ENCODE measurements at places on chromosomes 6 and 20.

GRCh38 chr6:145042559-145042958 lies 692.8 kb downstream of the EPM2A start:
- H3K4me3 ChIP-seq, result no peak overlapping the region
- H3K27ac ChIP-seq, result no peak overlapping the region
- H3K4me1 ChIP-seq, result peaks cover 12% of the 10 kb centered on the region
- H3K27me3 ChIP-seq, result no peaks in the 10 kb centered on the region

DNA sequence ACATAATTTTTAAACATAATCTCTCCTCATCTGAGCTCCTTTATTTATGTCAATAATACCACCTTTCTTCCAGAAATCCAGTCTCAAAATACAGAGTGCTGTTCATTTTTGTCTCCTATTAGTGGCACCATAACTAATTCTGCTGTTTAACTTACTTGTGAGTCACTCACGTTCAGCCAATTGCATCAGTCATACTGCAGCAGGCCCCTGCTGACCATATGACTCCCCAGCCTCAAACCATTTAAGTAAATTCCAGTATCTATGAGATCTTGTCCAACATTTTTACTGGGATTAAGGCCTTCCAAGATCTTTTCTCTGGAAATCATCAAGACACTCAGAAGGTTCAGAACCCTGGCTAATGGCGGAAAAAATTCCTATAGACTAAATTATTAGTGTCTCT lies 982.2 kb upstream of the MAP3K7 start:
- no peak overlapping the region for H3K4me3 ChIP-seq
- H3K27me3 ChIP-seq, result no peaks in the 10 kb centered on the region
- H3K27ac ChIP-seq, result no peak overlapping the region
- no peaks in the 10 kb centered on the region for H3K4me1 ChIP-seq
- H3K36me3 ChIP-seq, result no peaks in the 10 kb centered on the region

DNA sequence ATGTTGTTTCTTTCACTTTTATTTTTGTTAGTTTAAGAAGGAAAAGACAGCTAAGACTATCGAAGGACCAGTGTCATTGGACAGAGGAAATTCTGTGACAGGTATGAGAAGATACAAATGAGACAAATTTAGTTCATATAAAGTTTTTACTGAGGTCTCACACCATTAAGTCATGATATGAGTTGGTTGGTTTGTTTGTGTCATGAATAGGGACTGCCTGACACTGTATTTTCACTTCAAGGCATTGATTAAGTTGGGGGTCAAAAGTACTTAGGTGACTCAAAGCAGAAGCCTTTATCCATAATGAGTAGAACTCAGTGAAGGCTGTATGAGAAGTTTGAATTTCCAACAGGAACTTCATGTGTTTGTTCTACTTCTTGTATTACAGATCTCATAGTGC lies 21.3 kb upstream of the HIVEP2 start:
- H3K27ac ChIP-seq, result no peak overlapping the region
- DNase-seq, result no peak
- H3K36me3 ChIP-seq, result no peaks in the 10 kb centered on the region
- H3K4me1 ChIP-seq, result no peaks in the 10 kb centered on the region

GRCh38 chr6:166580076-166581050 lies 6.1 kb downstream of the RAMACL start:
- DNase-seq, result no peak
- peaks cover 28% of the 10 kb centered on the region for H3K4me1 ChIP-seq
- no peak overlapping the region for H3K4me3 ChIP-seq
- no peak overlapping the region for H3K27ac ChIP-seq
- peaks cover 23% of the 10 kb centered on the region for H3K36me3 ChIP-seq

DNA sequence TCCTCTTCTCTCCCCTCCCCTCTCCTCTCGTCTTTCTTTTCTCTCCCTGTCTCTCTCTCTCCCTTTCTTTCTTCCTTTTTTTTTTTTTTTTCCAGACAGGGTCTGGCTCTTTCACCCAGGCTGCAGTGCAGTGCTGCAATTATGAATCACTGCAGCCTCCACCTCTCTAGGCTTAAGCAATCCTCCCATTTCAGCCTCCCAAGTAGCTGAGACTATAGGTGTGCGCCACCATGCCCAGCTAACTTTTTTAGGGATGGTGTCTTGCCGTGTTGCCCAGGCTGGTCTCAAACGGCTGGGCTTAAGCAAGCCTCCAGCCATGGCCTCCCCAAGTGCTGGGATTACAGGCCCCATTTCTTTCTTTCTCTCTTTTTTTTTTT lies 59.9 kb upstream of the NCOA3 start:
- peaks cover 4% of the 10 kb centered on the region for H3K27me3 ChIP-seq
- H3K4me1 ChIP-seq, result no peaks in the 10 kb centered on the region
- H3K27ac ChIP-seq, result no peak overlapping the region

DNA sequence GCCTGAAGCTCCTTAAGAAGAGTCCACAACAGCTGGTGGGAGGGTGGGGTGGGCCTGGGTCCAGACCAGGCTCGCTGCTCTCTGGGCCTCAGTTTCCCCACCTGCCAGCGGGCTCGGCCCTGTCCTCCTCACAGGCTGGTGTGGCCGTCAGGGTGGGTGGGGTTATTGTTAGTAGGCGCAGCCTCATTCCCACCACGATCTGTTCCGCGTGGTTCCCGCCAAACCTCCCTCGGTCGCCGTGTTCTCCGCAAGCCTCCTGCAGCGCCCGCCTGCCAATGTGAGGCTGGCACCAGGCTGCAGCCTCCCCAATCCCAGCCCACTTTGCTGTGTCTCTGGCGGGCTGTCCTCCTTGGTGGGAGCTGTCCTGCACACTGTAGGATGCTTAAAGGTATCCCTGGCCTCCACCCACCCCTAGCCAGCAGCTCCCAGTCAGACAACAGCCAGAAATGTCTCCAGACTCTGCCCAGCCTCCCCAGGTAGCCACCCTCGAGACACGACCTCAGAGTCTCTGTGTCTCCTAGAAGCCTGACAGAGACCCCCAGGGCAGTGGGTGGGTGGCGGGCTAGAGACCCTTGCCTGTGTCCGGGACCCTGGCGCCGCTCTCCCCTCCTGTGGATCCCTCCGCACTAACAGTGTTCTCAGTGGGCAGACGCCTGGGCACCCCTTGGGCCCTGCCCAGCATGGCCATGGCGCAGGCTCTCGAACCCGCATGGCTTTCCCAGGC lies 15.3 kb downstream of the SLC17A9 start:
- H3K27ac ChIP-seq, result no peak overlapping the region
- H3K4me3 ChIP-seq, result no peak overlapping the region
- H3K36me3 ChIP-seq, result no peaks in the 10 kb centered on the region
- no peak for DNase-seq
- H3K27me3 ChIP-seq, result peaks cover 32% of the 10 kb centered on the region

DNA sequence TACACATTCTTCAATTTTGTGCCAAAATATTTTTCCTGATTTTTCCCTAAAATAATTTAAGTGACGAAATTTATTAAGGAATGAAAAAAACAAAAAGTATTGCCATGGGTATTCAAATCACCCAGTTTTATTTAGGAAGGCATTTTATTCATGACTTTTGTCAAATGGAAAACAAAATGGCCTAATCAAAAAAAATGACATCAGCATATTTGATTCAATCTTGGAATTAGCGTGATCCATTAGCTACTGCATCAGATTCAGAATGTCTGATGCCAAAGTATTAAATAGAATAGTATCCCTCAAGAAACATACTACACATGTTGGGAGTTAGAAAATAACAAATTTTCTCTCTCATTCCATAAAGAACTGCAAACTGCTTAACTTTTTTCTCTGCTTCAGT lies 129.2 kb downstream of the TRDN start:
- H3K4me1 ChIP-seq, result peaks cover 9% of the 10 kb centered on the region
- no peak overlapping the region for H3K27ac ChIP-seq
- no peak for DNase-seq
- no peaks in the 10 kb centered on the region for H3K36me3 ChIP-seq
- H3K4me3 ChIP-seq, result no peak overlapping the region
- no peaks in the 10 kb centered on the region for H3K27me3 ChIP-seq

DNA sequence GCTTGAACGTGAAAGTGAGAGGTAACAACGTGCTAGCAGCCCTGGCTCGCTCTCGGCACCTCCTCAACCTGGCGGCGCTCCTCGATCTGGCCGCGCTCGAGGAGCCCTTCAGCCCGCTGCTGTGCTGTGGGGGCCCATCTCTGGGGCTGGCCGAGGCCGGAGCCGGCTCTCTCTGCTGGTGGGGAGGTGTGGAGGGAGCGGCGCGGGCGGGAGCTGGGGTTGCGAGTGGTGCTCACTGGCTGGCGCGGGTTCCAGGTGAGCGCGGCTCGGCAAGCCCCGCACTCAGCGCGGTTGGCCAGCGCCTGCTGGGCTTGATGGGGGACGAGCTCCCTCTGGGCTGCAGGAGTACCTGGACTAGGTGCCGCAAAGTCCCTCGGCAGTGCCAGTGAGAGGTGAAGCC lies 52.5 kb upstream of the RPS6KA2 start:
- peaks cover 7% of the 10 kb centered on the region for H3K36me3 ChIP-seq
- H3K4me1 ChIP-seq, result peaks cover 19% of the 10 kb centered on the region
- H3K27ac ChIP-seq, result no peak overlapping the region
- peaks cover 5% of the 10 kb centered on the region for H3K27me3 ChIP-seq
- no peak overlapping the region for H3K4me3 ChIP-seq
- no peak for DNase-seq

DNA sequence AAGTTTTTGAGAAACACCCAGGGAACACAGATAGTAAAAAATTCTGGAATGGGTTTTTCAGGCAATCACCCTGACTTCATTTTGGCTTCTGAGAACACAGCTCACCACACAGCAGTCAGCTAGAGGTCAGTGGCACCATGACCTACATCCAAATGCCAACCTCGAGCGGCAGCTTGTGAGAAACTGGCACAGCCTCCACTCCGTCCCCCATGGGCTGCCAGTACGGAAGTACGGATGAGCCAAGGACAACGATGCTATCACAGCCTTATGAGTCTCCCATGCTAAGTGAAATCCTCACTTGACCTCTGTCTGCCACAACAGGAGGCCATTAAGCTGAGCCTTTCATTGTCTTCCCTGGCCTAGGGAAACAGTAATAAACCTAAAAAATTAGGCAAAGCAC lies 32.0 kb downstream of the KIF16B start:
- no peaks in the 10 kb centered on the region for H3K27me3 ChIP-seq
- no peak overlapping the region for H3K27ac ChIP-seq
- DNase-seq, result no peak
- H3K36me3 ChIP-seq, result peaks cover 6% of the 10 kb centered on the region
- H3K4me1 ChIP-seq, result no peaks in the 10 kb centered on the region

DNA sequence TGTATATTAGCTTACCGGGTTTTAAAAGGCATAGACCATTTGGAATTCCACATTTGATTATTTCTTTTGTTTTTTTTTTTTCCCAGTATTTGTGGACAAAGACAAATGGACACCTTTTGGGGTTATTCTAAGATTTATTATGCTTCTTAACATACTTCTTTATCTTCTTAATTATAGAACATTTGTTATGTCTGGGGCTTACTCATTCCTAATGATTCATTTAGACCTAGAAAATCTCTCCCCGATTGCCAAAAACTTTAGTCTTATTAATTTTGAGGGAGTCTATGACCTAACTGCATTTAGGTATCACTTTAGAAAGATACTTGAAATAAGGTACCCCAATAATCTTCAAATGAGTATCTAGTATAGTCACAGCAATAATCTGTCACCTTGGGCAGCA lies 170.7 kb upstream of the PREP start:
- no peaks in the 10 kb centered on the region for H3K4me1 ChIP-seq
- peaks cover 4% of the 10 kb centered on the region for H3K27me3 ChIP-seq
- DNase-seq, result no peak
- no peak overlapping the region for H3K4me3 ChIP-seq
- H3K27ac ChIP-seq, result no peak overlapping the region

- H3K4me1 ChIP-seq, result peaks cover 21% of the 10 kb centered on the region
- H3K36me3 ChIP-seq, result no peaks in the 10 kb centered on the region
- peaks cover 10% of the 10 kb centered on the region for H3K27me3 ChIP-seq
- no peak overlapping the region for H3K4me3 ChIP-seq
- no peak for DNase-seq
Measured at GRCh38 chr6:52415333-52415732, 4.8 kb upstream of the EFHC1 start.

- H3K36me3 ChIP-seq, result peaks cover 9% of the 10 kb centered on the region
- no peak overlapping the region for H3K4me3 ChIP-seq
- H3K4me1 ChIP-seq, result peaks cover 50% of the 10 kb centered on the region
- no peak for DNase-seq
- H3K27ac ChIP-seq, result no peak overlapping the region
- H3K27me3 ChIP-seq, result peaks cover 4% of the 10 kb centered on the region
Measured at GRCh38 chr20:4021906-4022305, 6.5 kb upstream of the RNF24 start.

DNA sequence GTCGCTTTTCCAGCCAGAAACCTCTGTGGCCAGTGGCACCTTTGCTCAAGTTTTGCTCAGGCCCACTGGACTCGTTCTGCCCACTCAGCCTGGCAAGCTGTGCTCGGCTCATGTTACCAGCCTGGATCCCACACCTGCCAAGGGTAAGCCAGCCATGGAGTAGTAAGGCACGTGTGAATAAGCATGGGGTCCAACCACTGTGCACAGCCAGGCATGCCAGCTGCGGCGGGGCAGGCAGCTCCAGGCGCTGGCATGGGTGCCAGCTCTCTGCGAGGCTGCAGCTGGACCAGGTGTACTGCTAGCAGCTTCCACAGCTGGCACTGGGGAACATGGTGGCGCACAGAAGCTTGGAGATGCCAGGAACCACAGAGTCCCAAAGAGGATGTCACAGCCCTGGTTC lies 32.1 kb upstream of the PDYN start:
- peaks cover 36% of the 10 kb centered on the region for H3K27me3 ChIP-seq
- H3K4me1 ChIP-seq, result no peaks in the 10 kb centered on the region
- H3K36me3 ChIP-seq, result no peaks in the 10 kb centered on the region
